Fibroblast of upper back skin (primary cell): ENCODE measurements at places on chromosomes 5 and 9.

GRCh38 chr5:154653764-154654485 lies 101.3 kb upstream of the LARP1 start:
- no peak for DNase-seq

- no peak for DNase-seq
These were observed 71.8 kb downstream of the SMARCA2 start for GRCh38 chr9:2086971-2087370.

DNA sequence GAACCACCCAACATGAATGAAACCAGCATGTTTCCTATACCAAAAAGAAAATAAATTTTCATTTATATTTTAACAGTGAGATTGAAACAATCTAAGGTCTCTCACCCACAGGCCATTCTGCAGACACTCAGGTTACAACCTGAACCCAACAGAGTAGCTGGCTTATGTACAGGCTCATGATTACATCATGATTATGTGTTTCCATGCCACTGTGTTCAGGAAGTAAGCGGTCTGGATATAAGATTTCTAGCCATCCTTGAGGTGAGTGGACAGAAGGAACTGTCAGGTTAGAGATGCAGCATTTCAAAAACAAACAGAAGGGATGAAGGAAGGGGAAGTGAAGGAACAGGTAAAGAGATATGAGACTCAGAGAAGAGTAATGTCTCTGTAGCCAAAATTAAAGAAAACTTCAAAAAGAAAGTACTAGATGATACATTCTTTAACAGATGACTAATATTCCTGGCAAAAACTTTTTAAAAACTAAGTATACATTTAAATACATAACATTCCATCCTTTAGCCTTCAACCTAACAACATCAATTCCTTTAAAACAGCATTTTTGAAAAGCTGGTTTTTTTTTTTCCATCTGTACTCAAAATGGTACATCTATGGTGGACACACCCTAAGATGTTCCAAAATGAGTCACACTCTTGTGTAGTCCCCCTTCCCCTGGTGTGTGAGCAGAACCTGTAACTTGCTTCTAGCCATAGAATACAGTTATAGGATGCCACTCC lies 119.8 kb downstream of the LPAR1 start:
- DNase-seq, result peak; percentile 87

DNA sequence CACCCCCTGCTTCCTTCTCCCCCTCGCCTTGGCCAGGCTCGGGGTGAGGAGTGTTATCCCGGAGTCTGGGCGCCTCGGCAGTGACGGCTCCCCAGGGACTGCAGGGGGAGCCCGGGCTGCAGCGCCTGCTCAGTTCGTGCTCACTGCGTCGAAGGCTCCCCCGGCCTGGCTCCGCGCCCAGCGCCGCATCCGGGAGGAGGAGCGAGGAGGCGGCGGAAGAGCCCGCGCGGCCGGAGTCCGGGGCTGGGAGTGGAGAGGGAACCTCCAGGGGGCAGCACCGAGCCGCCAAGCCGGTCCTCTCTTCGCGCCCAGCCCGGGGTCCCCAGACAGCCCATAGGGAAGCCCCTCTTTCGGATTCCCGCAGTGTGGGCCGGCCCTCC lies 1.3 kb upstream of the EGR1 start:
- peak; percentile 96 for DNase-seq

- DNase-seq, result no peak
These were observed 6.4 kb downstream of the ZNF608 start for GRCh38 chr5:124740071-124740470.

DNA sequence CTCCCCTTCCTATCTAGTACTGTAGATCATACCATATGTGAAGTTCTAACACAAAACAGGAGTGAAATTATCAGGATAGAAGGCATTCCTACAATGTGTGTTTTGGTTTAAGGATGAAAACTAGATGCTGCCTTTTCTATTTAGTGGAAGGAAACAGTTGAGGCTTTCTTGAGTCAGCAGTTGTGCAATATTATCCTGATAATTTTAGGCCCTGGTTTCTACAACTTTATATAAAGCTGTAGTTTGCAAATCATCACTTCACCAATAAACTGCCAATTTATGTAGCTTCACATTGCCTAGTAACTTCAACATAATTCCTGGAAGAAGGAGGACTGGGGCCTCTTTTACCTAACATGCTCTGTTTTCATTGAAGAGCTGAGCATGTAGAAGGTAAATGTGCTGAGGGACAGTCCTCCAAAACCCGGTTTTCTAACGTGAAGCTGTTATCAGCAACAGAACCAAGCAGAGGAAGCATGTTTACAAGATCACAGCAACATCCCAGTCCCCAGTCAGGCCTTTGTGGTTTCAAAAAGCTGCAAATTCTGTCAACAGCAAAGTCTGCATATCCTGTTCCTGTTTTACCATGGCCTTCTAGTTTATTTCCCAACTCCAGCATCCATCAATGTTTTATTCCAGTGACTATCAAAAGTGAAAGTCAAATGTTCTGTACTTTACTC lies 513.4 kb upstream of the MEF2C start:
- peak; percentile 49 for DNase-seq

DNA sequence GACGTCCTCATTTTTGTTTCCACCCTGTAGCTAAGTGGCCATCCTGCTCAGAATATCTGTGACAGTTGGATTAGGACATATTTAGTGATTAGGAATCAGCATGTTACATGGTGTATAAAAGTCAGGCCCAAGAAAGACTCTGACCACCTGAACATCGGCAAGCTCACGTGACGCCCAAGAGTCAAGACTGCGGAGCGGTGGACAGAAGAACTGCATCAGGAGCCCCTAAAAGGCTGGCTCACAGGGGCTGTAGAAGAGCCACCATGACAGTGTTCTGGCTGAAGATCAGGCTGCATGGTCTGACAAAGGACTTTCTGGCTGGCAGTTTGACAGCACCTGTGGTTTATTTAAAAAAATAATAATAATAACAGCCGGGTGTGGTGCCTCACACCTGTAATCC lies 185.3 kb downstream of the AUH start:
- DNase-seq, result no peak

- no peak for DNase-seq
These were observed 13.0 kb downstream of the RGS7BP start for GRCh38 chr5:64518793-64519192.

- no peak for DNase-seq
These were observed 92.3 kb downstream of the DAP start for GRCh38 chr5:10668697-10669096.

GRCh38 chr9:82132024-82132423 lies 143.5 kb downstream of the SPATA31D1 start:
- DNase-seq, result no peak

DNA sequence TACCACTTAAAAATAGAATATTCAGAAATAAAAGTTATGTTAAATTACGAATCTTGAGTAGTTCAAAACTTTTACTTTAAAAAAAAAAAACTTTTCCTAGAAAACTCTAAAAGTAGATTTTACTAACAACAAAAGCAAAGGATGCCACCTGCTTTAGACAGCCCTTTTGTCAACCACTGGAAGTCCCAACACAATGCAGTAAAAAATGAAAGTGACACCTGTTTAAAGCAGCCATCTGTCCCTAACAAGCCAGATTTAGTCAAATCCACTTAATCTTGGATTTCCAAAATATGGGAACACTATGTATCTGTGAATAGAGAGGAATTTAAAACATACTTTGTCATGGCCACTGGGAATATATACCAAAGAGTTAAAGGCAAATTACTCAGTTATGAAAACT lies 3.8 kb downstream of the RFX3 start:
- no peak for DNase-seq

- DNase-seq, result no peak
These were observed 379 bp upstream of the LRRTM2 start for GRCh38 chr5:138875552-138875875.

DNA sequence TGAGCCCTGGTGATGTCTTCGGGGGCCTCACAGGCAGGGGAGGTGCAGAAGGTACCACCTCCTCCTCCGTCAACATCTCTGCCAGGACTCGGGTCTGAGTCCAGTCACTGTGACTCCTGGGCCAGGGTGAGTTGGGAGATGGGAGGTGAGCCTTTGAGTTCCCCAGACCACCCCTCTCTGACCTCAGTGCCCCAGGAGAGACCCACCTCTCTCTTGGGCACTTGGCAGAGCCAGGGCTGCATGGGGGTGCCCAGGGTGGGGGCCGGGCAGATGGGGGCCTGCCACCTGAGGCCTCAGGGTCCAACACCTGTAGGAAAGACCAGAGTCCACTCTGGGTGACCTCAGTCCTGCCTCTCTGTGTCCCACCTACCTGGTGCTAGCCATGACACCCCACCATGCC lies 6.8 kb downstream of the KIF12 start:
- DNase-seq, result no peak

DNA sequence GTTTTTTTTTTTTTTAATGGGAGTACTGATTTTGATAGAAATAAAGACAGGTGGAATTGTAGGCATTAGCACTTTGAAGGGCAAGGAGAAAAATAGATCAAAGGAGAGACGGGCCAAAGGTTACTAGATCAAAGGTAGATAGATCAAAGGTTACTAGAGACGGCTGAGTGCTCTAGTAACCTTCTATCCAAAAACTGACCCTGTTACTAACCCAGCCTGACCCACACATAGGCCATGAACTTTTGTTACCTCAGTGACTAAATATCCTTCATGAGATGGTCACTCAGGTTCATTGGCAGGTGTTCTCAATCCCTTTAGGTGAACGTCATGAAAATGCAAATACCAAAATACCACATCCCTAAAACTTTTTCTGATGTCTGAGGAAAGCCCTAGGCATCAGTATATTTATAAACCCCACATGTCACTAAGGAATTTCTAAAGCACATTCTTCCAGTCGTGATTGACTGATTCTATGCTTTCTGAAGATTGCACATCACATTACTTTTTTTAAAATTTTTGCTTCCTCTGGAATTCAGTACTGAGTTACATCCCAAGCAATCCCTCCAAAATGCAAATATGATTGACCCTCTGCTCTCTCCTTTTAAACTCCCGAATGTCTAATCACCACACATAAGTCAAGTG lies 772.7 kb downstream of the BRINP1 start:
- DNase-seq, result peak; percentile 51

DNA sequence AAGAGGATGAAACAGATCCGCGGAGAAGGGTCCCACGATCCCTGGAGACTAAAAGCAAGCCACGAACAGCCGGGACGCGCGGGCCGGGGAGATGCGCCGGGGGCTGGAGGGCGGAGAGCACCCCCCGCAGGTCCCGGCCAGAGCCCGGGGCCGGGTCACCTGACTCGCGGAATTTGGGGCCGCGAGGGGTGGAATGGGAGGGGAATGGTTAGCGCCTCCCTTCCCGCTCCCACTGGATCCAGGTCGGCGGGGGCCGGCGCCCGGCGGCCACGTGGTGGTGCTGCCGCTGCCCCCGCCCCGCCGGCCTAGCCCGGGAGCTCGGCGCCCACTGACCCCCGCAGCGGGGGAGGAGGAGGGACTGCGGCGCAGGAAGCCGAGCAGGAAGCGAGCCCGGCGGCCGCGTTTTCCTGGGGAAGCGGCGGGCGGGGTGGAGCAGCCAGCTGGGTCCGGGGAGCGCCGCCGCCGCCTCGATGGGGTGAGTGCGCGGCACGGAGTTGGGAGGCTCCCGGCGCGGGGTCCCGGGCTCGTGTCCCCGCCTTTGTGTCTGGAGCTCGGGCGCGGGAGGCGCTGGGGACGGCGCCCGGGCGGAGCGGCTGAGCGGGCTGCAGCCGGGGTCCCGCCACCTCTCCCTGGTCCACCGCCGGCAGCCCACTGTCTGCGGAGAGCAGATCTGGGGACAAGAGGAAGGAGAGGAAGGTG lies at the start of gene RAI14:
TSS of gene RAI14 (plus strand) at position 328 of the 699 bp plus-strand sequence. CDS start 30,592 bp downstream, outside the sequence.
- peak; percentile 89 for DNase-seq

DNA sequence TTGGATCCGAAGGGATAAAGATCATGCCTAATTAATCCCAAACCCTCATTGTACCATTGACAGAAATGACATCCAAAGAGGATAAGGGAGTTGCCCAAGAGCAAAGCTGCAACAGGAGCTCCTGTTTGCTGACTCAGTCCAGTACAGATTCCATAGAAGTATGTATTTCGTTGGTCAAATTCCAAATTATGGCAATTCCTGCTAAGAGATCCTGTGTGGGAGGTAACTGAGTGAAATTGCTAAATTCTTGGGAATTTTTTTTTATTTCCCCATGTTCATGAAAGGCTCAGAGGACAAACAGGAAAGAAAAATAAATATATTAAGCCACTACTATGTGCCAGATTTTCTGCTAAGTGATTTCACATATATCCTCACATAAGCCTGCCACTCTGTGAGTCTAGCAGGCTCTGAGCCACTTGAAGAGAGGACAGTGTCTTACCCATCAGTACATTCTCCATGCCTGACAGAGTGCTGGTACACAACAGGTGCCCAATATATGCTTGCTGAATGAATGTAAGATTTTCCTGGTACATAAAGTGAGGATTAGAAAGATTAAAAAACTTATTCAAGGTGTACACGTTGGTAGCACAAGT lies 132.7 kb downstream of the GLIS3 start:
- DNase-seq, result peak; percentile 94

- DNase-seq, result no peak
These were observed 75.0 kb upstream of the PPP1R26 start for GRCh38 chr9:135404451-135405144.

- DNase-seq, result peak; percentile 19
These were observed 184.0 kb downstream of the GOLPH3 start for GRCh38 chr5:31990081-31990650.

GRCh38 chr9:132729235-132729890 lies 59.1 kb downstream of the GTF3C4 start:
- DNase-seq, result no peak

GRCh38 chr5:168471785-168472184 lies 14.5 kb upstream of the RARS1 start:
- peak; percentile 75 for DNase-seq

GRCh38 chr9:37480759-37481158 lies 5.0 kb upstream of the POLR1E start:
- no peak for DNase-seq

GRCh38 chr9:84997472-84997871 lies 327.9 kb downstream of the NTRK2 start:
- no peak for DNase-seq

DNA sequence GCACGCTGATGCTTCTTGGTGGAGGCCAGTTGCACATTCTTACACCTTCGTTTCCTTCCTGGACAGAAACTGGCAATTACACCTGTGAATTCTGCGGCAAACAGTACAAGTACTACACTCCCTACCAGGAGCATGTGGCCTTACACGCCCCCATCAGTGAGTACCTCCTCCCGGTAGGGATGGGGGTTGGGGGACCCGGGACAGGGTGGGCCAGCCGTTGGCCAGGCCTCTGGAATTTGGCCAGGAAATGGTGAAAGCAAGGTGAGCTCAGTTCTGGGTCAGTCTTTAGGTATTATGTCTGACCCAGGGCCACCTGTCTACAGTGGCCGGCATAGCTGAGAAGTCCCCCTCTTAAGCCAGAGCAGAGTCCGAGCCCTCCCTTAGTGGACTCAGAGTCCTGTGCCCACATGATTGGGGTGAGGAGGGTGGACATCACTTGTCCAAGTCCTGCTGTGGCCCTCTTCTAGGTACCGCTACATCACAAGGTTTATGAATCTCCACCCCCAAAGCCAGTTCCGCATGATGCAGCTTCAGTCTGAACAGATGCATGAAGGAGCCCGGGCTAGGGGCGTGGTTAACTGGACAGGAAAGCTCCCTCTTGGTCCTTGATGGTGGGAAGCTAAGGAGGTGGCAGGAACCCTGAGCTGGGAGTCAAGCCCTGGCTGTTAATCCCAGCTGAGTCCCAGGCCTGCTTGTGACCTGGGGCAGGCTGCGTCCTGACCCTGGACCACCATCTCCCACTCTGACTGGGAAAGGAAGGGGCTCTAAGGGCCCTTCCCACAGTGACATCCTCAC lies 61.3 kb downstream of the AMBP start:
- DNase-seq, result no peak

GRCh38 chr5:112694853-112695709 lies 42.6 kb upstream of the APC start:
- peak; percentile 86 for DNase-seq

- no peak for DNase-seq
These were observed 35.1 kb downstream of the TTLL11 start for GRCh38 chr9:122058051-122058450.
